Right renal cortex interstitium (tissue), 3 donors: ENCODE measurements at places on chromosomes 12 and 14. TPM values are rescaled to one million over a fixed set of nuclear protein-coding genes. Genes with fewer than 3 reads are reported as not detected.

The CLEC1B gene
- polyA plus RNA-seq = 2.9 TPM

DNA sequence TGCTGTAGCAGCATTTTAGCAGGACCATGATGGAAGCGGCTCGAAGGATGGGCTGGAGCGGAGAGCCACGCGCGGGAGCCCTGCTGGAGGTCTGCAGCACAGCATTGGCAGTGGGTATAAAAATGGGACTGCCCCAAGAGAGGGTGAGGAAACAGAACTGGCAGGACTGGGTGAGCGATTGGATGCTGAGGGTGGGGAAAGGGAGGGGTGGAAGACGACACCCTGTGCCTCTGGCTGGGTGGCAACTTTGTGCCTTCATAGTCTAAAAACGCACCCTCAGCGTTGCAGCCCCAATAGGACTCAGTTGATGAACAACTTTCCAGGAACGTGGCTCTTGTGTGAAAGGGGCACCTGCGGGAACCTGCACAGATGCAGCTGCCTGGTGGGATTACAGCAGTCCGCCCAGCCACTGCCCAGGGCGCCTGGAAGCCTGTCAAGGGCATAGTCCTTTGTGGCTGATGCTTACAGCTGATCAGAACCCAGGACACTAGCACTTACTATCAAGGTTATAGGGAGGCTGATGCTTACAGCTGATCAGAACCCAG is 73.0 kb downstream of the NINJ2 start:
- no peak for DNase-seq

- no peak for DNase-seq
Observed at GRCh38 chr14:103488960-103489359, 33.7 kb downstream of the CKB start.

The PRPH gene
- 0.17 TPM for polyA plus RNA-seq

The AKAP5 gene
- polyA plus RNA-seq = 9.3 TPM

GRCh38 chr12:96752211-96752610 is 154.8 kb upstream of the NEDD1 start:
- no peak for DNase-seq

- no peak for DNase-seq
Observed at GRCh38 chr12:104718304-104718929, 239.7 kb downstream of the SLC41A2 start.

The IL26 gene
- polyA plus RNA-seq = not detected

The DNAH10 gene
- 5.2 TPM for polyA plus RNA-seq

DNA sequence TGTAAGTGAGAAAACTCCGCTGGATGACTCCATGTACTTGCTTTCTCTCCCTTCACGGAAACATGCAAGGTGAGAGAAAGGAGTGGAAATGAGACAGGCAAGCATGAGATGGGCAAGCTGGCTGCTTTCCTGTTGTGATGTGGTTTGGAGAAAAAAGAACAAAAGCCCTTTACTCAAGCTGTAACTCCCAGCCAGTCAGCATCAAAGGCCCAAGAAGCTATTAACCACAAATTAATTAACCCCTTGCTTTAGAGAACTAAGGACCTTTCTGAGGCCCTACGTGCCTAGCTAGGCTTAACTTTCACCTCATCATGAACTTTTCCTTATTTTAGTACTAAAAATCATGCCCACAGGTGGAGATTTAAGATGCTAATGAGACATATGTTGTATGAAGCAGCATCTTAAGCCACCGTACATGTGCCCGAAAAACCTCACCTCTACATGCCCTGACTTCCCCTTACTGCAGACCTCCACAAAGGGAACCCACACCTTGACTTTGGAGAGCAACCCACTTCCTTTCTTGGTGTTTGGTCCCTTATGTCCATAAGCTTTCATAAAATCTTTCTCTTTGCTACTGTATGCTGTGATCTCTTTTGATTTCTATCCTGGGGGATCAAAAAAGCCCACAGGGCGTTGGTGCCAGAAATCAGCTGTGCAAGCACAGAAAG is 87.0 kb downstream of the GALNT8 start:
- DNase-seq = no peak

DNA sequence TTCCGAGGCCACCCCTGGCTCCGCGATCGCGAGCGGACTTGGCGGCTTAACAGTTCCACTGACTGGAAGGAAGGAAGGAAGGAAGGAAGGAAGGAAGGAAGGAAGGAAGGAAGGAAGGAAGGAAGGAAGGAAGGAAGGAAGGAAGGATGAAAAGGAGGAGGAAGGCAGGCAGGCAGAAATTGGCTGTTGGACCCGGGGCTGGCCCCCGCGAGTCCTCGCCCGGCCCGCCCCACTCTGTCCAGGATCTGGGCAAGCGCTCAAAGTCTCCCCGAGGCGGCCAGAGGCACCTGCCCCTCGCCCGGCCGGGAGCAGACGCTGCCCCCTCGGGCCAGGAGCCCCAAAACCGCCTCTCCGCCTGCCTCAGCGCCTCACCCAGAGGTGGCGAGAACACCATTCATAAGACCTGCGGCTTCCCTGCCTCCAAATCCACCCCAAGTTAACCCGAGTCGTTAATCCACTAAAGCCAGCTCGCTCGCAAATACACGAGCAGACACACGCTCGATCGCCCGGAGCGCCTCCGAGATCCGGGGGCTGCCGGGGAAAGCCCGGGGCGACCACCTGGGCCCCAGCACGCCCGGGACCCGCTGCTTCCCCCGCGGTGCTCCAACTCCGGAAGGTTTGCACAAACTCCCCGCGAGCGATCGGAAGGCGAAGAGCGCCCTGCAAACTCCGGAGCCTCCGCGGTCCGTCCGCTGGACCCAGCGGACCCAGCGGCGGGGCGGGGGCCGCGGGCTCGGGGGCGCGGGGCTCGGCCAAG is 844 bp downstream of the DPF3 start:
- DNase-seq = no peak

The GZMB gene
- 0.42 TPM for polyA plus RNA-seq

The PLXNC1 gene
- 7.1 TPM for polyA plus RNA-seq

DNA sequence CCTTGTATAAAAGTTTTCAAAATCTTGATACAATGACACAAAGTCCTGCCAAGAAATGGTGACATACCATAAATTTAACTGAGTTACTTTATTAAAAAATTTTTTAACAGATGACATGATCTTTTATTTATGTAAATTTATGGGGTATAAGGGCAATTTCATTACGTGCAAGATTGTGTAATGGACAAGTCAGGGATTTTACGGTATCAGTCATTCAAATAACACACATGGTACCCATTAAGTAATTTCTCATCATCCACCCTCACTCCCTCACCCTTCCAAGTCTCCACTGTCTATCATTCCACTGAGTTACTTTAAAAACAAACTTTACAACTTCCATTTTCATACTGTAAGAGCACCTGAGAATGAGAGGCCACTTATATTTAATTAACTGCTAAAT is 37.4 kb downstream of the SPTLC2 start:
- DNase-seq = no peak

DNA sequence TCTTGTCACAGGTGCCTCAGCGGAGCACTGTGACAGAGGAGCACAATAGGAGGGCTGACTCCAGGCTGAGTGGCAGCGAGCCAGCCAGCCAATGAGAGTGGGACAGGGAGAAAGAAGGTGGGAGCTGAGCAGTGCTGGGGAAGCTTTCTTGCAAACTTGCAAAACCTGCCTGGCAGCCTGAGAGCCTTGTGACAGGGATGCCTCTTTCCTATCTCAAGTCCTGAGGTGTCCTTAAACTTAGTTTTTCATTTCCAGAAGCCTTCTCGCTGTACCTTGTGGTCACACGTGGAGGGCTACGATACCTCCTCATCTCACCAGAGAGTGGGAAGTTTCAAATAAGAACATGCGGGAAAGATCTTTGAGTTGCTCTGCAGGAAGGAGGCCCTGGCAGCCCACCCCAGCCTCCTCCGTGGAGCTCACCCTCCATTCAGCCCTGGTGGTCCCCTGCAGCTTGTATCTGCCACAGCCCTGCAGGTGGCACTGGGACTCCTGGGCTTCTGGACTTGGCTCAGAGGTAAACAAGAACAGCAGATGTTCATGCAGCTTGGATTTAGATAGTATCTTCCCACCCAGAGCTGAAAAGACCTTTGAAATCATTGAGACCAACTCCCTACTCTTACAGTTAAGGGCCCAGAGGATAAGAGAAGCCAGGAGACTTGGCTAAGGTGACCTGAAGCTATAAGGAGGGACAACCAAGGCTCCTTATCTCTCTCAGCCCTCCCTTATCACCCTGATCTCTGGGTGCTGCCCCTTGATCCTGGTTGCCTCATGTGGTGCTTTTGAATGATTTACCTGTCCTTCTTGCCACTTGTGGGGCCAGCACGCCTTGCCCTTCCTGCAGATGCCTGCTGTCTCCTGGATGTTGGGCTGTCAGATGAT is 153.5 kb upstream of the MAX start:
- no peak for DNase-seq

GRCh38 chr12:85626001-85626783 is 210.0 kb downstream of the RASSF9 start:
- no peak for DNase-seq

DNA sequence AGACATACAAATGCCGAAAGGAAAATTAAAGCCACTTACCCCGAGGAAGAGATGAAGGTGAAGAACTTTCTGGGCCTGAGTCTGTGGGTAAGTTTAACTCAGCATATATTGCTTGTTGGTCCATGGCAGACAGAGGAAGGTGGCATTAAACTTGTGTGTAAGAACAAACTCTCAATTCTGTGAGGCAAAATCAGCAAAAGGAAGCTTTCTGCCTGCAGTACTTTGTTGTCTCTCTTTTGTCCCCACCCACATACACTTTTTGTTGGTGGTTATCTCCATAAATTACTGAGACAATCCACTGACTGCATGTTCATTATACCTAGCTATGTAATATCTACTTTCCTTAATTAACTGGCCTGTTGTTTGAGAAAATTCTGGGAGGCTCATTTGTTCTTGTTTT is at the start of gene KLRB1:
KLRB1 (minus strand) TSS at position 201 of the 400 bp plus-strand sequence; CDS start at position 124, 77 bp downstream.
- DNase-seq = no peak
